ENCODE measurements at places on chromosomes 2 and 18. TPM values are rescaled to one million over a fixed set of nuclear protein-coding genes. Genes with fewer than 3 reads are reported as not detected.

Gene ZNF516
- 20.3 TPM for total RNA-seq

Gene IL37
- total RNA-seq, result not detected

Gene ACMSD
- not detected for total RNA-seq

Gene PAPOLG
- 10.7 TPM for total RNA-seq

Gene GDF7
- total RNA-seq, result 1.2 TPM

Gene IL36A
- total RNA-seq, result not detected

Gene ARID5A
- total RNA-seq, result 50.9 TPM

Gene MAP3K19
- total RNA-seq, result not detected

DNA sequence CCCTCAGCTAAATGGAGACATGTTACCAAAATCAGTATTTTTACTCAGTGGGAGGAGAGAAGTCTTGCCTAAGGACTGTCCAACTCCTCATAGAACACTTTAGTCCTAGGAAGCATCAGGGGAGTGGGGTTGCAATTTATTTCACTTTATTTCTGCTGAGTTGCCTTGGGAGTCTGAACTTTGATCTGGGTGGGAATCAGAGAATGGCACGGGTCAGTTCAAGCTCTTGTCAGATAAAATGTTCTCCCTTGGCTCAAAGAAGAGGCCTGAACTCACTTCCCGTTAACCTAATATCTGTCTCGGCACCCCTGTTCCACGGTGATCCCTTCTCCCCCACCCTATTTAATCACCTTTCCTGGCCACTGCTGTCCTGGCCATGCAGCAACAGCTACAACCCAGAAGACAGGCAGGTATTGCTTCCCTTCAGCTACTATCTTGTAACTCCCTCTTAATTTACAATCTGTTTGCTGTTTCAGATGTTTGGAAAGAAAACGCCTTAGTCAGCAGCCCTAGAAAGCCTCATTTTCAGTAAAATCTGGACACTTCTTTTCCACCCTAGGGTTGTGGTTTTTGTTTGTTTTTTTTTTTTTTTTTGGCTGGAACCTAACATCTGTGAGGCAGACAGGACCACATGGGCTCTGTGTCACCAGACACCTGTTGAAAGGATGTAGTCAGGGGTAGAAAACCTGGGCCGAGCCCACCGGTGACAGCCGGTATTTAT is 52.5 kb downstream of the SERTAD2 start:
- no peak for DNase-seq

DNA sequence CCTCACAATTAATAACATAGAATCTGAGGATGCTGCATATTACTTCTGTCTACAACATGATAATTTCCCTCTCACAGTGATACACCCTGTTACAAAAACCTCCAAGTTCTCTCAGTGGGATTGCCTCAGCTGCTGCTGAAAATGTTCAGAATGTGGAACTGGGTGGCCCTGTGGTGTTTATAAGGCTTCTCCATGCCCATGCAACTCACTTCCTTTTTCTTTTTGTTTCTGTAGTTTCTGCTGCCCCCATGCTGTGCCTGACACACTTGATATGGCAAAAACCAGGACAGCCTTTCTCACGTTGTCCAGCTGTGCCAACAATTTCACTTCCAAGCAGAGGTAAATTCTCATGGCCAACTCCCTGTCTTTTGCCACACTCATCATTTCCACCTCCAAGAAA is 206.2 kb downstream of the RPIA start:
- no peak for DNase-seq

GRCh38 chr2:30225131-30225762 is 6.1 kb upstream of the LBH start:
- no peak for DNase-seq

DNA sequence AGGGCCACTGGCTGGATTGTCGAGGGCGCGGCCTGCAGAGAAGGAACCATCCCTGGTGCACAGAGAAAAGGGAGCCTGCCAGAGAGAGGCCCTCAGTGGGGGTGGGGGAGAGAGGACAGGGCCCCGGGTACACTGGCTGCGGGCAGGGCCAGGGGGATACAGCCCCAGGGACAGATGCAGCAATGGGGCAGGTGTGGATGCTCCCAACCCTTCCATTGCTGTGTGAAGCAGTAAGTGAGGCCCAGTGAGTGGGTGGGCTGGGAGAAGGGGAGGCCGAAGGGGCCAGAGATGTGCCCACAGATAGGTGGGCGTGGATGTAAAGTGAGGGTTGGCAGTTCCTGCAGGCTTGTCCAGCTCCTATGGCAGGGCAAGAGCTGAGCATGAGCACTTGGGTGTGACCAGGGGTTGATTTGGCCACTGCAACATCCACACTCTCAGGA is 7.4 kb downstream of the AGXT start:
- no peak for DNase-seq

GRCh38 chr2:42183775-42184174 is 14.6 kb downstream of the EML4 start:
- DNase-seq, result no peak

- DNase-seq, result no peak
These were observed 17.9 kb downstream of the KCNIP3 start for GRCh38 chr2:95314964-95315611.

DNA sequence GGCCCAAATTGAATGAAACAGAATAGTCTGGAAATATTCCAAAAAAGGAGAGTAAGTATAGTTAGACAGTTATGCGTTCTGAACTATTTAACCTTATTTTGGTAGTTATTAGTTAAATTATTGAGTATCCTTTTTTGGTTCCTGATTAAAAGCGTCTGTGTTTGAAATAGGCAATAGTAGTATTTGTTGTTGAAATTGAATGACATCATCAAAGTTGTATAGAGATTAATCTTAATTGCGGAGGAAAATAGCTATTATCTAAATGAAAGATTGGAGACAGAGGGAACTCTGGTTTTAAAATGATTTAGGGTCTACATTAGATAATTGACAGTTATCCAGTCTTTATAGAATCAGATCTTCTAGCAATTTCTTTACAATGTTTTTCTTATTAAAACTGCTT is 115.8 kb downstream of the BIRC6 start:
- DNase-seq, result no peak

DNA sequence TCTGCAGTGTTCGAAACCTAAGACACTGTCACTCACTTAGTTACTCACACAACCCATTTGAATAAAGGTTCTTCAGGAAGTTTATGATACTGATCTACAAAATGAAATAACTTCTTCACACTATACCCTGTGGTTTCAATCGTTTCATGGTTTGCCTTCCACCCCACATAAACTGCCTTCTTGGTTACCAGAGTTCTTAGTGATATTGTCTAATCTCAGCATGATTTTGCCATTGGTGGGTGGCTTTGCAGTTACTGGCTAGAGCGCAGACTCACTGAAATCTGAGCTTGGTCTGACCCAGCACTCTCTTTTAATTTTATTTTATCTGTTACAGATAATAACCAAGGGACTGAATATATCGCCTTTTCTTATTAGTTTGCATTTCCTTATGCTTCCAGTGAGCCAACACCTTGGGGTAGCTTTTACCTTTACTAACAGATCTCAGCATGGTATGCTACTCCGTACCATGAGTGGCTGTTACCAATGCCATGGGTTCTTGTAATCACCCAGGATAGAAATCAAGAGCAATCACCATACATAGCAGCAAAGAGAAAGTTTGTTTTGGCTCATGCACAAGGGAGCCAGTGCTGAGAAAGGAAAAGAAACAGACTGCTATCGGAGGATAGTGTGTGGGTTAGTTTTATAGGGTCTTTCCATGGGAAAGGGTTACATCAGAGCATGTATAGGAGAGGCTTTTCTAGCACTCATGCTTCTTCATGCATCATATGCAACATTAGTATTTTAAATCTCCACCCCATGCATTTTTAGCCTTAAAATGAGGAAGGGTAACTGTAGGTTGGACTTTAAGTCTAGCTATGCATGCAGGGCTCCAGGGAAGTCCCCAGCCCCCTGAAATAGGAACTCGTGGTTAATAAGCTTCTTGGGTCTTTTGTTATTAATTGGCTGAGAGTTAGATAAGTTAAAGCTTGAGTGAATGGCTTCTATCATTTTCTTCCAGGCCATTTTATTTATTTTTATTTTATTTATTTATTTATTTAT is 33.3 kb downstream of the ANXA4 start:
- DNase-seq, result no peak

GRCh38 chr2:203744091-203744490 is 37.7 kb downstream of the CD28 start:
- no peak for DNase-seq

- DNase-seq, result no peak
These were observed 40.9 kb upstream of the LAPTM4A start for GRCh38 chr2:20092226-20092900.
